NCI-H526 treated with DMSO at 0.1 percent for 48 hours (cell line): ENCODE measurements at places on chromosomes 4 and X.

GRCh38 chrX:153966283-153966688 is 5.3 kb downstream of the HCFC1 start:
- DNase-seq = no peak

GRCh38 chr4:79290376-79290775 is 35.5 kb downstream of the NAA11 start:
- DNase-seq = no peak

DNA sequence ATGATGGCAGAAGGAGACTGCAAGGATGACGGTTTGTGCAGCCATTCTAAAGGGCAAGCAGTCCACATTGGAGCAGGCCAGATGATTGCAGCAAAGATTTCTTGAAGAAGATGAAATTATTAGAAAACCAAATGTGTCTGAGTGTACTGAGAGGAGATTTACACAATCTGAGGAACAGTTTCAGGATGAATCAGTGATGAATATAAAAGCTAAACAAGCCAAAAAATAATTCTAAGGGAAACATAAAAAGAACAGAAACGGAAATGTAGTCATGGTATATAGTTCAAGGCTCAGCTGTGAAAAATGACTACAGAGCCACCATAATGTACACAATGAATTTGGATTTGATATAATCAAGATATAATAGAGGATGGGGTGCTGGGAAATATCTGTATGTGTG is 168.5 kb downstream of the PDGFC start:
- no peak for DNase-seq

DNA sequence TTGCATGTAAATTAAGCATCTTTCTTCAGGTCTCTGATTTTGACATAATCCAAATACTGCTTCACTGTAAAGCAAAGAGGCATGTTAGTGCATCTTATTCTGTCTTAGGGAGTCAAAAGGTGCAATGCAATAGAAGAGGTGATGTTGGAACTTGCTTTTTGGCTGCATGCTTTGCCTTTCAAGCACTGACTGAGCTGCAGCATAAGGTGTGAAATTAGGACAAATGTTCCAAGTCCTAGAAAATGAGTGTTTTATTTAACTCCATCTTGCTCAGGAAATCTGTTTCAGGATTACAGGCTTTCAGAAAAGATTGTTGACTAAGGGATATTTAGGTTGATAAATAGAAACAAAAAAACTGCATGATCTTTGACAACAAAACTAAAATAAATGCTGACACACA is 30.8 kb downstream of the NAA11 start:
- DNase-seq = no peak

DNA sequence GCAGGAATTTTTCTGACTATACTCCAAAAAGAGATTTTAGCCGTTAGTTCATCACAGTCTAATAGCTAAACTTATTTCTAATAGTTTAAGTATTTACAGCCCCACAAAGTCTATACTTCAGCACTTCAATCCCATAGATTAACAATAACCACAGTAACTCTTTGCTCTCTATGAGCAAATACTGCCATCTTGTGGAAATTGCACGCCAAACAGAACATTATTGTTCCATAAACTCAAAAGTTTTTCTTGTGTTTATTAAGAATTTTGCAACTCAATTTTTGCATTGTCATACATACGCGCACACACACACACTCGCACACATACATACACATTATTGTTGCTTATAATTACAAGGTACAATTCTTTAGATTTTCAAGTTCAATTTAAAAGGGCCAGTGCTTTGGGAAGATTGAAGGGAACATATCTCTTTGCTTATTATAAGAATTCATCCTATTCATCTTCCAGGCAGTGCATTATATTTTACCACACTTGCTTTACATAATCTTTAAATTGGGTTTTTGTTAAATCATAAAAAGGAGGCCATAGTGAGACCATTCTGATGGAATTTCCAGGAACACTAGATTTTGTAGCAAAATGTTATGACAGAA is 63.8 kb upstream of the ATOH1 start:
- DNase-seq = peak; percentile 11

GRCh38 chr4:114277690-114278089 is 298.2 kb upstream of the ARSJ start:
- no peak for DNase-seq

DNA sequence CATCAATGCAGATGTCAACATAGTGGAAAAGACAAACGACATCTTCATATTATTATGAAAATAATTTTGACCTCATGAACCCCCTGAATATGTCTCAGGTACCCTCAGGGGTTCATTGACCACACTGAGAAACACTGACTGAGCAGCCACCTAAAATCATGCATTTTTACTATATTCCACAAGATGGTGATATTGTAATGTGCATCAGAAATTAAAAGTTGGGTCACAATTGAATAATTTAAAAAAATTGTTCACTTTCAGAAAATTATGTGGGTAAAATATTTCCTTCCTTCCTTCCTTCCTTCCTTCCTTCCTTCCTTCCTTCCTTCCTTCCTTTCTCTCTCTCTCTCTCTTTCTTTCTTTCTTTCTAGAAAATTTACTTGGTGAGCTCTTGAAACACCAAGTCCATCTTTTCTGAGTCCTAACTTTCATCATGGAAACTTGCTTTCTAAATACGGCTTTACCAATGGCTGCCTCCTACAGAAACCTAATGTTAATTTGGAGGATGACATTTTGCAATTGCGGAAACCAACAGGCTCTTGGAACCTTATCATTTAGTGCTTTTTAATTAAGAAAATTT is 103.6 kb downstream of the RTL3 start:
- no peak for DNase-seq

GRCh38 chr4:26850528-26850927 is 10.1 kb upstream of the STIM2 start:
- no peak for DNase-seq

- peak; percentile 4 for DNase-seq
These were observed 681.4 kb downstream of the GABRG1 start for GRCh38 chr4:45442466-45442865.

- DNase-seq = no peak
These were observed 66.9 kb upstream of the CAPN6 start for GRCh38 chrX:111337067-111337637.

GRCh38 chr4:78520808-78521226 is 30.8 kb upstream of the ANXA3 start:
- no peak for DNase-seq

GRCh38 chr4:12973522-12973921 is 510.6 kb downstream of the RAB28 start:
- no peak for DNase-seq

GRCh38 chr4:125266901-125267604 is 47.7 kb upstream of the FAT4 start:
- DNase-seq = no peak

GRCh38 chr4:40842725-40843423 is 93.1 kb downstream of the NSUN7 start:
- DNase-seq = peak; percentile 99

DNA sequence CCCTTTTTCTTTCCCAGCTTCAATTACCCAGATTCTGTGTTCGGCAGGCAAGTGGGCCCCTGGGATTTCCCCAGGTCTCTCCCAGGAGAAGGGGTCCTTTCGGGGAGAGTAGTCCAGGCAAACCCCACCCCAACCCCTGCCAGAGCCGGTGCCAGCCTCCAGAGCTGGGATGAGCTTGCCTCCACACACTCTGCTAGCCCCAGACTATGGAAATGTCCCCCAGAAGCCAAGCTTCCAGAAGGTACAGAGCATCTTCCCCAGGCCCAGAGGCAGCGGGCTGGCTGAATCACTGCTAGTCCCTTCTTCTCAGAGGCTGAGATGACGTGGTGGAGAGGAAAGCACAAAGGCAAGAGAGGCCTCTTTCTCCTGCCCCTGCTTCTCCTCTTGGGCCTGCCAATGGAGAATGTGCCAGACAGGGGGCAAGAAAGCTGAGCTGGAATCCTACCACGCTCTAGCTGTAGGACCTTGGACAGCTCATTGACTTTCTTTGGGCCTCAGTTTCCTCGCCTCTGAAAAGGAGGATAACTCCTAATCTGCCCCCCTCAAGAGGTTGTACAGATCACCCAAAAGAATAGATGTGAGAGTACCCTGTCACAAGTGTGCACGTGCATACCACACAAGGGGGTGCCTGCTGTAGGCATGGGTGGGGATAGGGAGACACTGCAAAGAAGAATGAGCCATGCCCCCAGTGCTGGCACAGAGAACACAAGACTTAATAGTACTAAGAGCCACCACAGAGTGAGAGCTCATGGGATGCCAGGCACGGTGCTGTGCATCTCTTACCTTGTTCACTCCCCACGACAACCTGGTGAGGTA is 2.1 kb downstream of the SASH3 start:
- DNase-seq = no peak

- no peak for DNase-seq
These were observed 135.6 kb upstream of the ZIC3 start for GRCh38 chrX:137430301-137430700.

GRCh38 chrX:133307637-133308498 is 89.7 kb upstream of the TFDP3 start:
- no peak for DNase-seq

- no peak for DNase-seq
These were observed 240.7 kb upstream of the TRAM1L1 start for GRCh38 chr4:117326091-117326490.

GRCh38 chrX:134688031-134688823 is 30.0 kb upstream of the PLAC1 start:
- no peak for DNase-seq

DNA sequence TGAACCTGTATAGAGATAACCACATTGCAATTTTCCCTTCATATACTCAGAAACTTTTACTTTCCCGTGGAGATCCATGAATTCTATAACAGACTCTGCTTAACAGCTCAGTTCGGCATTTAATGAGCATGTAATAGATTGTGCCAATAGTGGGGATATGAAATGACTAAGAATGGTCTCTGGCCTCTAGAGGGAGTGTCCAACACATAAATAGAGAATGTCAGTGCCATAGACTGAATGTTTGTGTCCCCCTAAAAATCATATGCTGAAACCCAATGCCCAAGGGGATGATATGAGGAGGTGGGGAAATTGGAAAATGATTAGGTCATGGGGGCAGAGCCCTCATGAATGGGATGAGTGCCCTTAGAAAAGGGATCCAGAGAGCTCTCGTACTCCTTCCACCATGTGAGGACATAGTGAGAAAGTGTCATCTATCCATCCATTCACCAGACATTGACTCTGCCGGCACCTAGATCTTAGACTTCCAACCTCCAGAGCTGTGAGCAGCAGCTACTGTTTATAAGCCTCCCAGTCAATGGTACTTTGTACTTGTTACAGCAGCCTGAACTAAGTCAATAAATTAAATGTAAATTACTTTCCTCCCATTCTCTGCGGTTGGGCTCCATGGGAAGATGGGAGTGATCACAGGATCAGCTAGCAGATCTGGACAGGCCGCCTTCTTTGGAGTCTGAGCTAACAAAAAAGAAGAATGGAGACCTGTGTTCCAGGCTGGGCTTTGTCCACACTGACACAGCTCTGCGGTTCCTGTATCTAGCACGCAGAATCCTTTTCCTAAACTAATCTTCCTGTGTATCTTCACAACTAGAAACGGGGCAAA is 28.1 kb upstream of the HPSE start:
- peak; percentile 74 for DNase-seq

DNA sequence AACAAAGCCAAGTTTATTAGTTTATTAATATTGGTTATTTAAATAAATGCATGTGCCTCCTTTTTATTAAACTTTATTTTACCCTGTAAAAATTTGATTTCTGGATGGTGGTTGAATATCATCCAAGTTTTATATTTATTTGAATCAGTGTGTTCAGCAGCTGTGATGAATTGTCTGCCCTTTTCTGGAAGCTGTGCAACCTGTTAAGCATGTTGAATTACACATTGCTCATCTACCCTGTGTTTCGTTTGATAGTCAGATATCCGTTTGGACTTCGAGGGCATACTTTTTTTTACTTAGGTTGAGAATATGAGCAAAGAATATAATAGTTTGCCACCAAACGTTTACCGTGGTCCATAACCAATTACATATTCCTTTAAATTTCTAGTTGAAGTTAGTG is 95.8 kb upstream of the TENM3 start:
- DNase-seq = no peak

GRCh38 chr4:4853371-4853823 is 6.1 kb upstream of the MSX1 start:
- DNase-seq = no peak

GRCh38 chrX:65928522-65928921 is 111.4 kb downstream of the VSIG4 start:
- DNase-seq = no peak

DNA sequence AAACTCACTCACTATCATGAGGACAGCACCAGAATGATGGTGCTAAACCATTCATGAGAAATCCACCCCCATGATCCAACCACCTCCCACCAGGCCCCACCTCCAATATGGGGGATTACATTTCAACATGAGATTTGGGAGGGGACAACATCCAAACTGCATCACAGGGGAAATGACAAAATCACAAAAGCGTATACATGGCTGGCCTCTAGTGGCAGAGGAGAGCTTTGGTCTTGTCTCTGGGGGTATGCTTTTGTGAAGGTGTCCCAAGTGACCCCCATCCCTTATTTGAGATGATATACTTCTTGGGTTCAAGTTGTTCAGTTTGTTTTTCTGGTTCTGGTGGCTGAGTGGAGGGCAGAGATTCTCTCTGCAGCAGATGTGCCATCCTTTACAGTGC is 8.5 kb upstream of the SETD7 start:
- no peak for DNase-seq

GRCh38 chr4:53960843-53961242 is 103.6 kb downstream of the CHIC2 start:
- no peak for DNase-seq

DNA sequence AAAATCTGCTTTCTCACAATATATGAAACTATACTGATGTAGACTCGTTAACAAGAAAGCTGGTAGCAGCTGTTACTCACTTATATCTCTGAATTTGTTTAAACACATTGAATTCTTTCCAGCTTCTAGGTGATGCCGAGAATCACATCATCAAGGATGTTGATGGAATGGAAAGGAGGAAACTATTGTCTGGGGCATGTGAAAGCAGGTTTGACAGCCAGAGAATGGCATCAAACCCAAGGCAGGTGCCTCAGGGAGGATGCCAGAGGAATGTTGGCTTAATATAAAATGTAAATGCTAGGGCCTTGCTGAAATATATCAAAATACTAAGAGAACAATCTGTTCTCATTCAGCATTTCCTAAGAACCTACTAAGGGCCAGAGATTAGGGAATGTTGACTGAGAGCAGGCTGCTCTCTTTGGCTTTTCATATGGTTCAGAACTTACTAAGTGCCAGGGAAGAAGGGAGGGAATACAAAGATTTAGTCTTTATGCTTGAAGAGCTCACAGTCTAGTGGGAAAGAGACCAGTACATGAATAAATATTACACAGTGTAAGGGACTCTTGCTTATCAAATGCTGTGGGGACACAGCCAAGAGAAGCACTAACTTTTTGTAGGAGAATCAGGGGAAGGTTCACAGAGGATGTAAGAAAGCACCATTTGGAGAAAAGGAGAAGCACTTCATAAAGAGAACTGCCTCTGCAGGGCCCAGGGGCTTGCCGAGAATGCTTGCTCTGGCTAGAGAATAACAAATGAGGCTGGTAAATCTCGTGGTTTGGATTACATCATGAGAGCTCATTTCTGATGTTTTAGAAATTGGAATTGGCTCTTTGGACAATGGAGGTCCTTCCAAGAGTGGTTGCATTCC is 14.7 kb downstream of the SLIT2 start:
- no peak for DNase-seq

DNA sequence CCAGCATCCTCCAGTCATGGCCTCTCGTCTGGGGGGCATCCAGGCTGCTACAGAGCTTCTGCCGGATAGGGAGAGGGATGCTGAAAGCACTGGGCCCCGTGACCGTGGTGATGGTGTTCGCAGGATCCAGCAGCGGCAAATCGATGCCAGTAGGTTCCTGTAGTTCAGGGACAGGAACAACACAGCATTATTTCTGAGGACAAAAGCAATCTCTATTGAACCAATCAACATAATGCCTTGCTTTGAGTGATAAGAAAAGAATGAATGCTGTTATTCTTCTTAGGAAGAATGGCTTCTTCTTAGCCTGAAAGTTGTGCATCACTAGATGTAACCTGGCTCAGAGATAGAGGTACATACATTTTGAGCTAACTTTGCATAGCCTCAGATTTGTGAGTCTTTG is 378.6 kb downstream of the UNC5C start:
- no peak for DNase-seq
